RKO (cell line): ENCODE measurements at places on chromosomes 6 and 20.

DNA sequence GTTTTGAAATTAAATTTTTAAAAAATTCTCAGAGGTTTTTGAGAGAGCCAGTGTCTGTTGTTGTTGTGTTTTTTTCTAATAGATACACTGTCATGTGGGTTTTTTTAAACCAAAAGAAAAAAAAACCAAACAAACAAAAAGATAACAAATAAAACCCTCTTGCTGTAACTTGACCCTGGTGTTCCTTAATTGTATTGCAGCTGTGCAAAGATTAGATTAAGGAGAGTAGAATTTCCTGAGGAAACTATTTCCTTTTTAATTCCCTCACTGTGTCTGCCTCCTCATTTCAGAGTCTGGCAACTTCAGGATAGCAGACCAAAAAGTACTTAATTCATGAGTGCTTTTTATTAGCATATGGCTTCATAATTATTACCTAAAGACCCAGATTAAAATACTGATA, 281.9 kb downstream of the EPM2A start:
- no peak for DNase-seq

GRCh38 chr6:73631849-73632248, 21.9 kb downstream of the SLC17A5 start:
- peak; percentile 54 for DNase-seq

DNA sequence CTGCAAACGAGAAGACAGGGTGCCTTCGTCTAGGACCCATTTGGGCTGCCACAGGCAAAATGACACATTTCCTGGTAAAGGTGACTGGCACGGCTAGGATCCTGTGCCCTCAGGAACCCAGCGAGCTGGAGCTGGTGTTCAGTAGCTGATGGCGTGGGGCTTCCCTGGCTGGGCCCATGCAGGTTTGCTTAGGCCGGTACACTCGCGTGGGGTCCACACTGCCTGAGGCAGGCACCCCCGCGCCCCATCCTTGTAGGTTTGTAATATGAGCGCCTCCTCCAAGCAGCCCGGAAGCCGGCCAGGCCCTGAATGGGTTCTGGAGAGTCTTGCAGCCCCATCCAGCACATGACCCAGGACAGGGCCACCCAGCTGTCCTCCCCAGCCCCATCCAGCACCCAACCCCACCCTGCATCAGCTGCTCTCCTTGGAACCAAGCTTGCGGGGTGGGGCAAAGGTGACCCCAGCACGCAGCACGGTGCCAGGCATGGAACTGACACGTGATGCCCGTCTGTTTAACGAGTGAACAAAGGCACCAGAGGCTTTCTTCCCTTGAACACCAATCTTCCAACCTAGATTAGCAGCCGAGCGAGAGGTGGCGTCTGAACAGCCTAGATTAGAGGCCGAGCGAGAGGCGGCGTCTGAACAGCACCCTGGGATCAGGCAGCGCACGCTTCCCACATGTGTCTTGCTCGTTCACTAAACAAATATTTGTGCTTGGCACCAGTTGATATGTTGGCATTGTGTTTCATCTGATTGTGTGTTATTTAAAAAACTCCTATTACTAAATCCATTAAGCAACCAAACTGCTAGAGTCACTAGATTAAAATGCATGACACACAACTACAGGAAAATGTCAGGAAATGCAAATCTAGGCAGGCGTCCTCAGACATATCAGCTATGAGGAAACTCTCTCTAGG, 112.1 kb downstream of the DLL1 start:
- DNase-seq, result peak; percentile 60

DNA sequence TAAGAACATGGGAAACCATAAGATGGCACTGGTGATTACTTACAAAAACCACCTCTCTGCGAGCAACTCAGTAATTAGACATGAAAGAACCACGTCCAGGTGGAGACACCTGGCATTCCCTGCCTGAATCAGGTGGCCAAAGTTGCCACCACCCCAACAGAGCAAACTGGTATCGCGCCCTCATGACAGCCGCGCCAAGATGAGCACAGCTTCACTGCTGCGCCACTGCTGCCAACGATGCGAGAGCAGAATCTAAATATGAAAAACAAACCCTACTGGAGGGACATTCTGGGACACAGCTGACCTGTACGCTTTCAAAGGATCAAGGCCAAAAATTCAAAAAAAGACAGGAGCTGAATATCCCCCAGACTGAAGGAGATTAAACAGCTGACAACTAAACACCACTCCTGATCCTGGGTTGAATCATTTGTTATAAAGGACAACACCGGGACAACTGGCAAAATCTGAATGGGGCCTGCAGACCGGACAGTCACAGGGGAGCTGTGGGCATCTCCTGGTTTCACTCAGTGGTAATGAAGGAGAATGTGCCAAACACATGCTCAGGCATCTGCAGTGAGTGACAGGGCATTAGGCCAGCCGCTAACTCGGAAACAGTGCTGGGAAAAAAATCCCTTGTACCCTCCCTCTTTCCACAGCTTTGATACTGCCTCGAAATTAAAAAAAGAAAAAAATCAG, 17.4 kb downstream of the CST7 start:
- no peak for DNase-seq

- DNase-seq, result no peak
Observed at GRCh38 chr20:63208346-63208909, 7.5 kb downstream of the YTHDF1 start.

DNA sequence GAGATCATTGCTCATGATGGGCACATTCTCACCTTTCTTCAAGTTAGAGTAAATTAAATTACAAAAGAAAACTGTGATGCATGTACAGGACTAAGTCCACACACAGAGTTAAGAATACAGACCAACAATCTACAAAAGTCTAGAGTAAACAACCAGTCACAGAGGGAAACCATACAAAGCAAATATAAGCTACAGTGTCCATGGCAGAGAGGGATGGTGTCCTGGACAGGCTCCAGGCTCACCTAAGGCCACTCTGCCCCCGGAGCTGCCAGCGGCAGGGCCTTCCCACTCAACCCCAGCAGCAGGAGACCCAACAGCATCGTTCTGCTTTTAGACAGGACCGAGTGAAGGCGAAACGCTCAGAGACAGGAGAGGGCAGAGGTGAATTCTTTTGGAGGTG, 16.0 kb downstream of the PDE10A start:
- no peak for DNase-seq

DNA sequence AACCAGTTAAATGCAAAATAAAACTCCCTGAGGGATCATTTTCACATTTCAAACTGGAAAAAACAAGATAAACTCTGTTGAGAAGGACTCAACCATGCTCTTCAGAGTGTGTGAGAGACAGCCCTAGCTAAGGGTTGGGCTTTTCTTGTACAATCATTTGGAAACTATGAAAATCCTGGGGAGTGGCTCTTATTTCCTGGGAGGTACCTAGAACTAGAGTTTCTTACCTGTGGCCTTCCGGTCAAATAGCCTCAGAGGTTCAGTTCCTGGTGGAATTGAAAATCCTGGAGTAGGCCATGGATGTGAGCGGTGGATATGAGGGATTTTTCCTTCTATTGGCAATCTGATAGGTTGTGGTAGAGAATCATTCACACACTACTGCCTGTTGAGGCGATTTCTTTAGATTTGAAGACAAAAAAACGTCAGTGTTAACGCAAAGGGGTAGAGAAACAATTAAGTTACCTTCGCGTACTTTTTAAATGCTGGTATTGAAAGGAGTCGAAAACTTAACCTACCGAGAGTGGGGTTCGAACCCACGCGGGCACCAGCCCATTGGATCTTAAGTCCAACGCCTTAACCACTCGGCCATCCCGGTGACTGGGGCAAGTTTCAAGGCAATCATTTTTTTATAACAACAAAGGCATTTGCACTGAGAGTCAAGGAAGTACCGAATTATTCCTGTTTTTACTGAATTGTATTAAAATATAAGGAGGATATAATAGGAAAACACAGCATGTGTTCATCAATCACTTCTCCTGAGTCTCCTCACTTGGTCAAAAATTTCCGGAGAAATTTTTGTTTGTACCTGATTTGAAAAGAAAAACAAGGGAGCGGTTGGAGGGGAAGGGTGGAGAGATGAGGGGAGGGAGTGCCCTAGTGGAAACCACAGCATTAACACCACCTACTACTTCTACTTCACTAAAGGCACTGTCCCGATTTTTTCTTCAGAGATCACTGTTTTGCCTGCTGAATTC, 191.3 kb downstream of the OR2B2 start:
- DNase-seq, result no peak

GRCh38 chr6:53333439-53334408, 15.0 kb downstream of the ELOVL5 start:
- DNase-seq, result no peak

- DNase-seq, result no peak
Observed at GRCh38 chr6:38245295-38245694, 394.4 kb downstream of the BTBD9 start.

GRCh38 chr20:1819311-1820137, 75.7 kb upstream of the SIRPA start:
- no peak for DNase-seq

GRCh38 chr6:25177500-25178028, 101.6 kb upstream of the CARMIL1 start:
- no peak for DNase-seq

DNA sequence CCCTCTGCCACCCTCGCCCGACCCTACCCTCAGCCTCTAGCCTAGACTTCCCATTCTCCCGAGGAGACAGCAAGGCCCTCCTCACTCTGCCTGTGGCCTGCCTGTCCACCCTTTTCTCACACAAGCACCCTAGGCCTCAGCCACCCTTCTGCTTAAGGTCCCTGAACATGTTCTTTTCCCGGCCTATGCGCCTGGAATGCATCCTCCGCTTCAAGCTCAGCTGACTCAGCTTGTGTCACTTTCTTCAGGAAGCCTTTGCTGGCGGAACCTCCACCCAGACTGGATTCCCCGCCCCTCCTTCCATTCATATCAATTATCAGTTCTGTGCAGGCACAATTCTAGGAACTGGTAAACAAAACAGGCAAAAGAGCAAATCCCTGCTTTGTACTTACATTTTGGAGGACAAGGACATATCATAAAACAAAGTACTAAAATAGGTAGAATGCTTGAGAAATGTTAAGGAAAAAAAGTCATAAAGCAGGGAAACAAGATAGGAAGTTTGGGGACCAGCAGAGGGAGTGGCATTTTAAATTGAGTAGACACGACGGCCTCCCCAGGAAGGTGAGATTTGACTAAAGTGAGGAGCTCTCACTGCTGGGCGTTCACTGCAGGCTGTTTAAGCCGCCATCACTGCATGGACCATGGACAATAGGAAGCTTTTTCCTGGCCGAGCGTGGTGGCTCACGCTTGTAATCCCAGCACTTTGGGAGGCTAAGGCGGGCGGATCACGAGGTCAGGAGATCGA, 17.9 kb upstream of the SNHG17 start:
- DNase-seq, result peak; percentile 78

DNA sequence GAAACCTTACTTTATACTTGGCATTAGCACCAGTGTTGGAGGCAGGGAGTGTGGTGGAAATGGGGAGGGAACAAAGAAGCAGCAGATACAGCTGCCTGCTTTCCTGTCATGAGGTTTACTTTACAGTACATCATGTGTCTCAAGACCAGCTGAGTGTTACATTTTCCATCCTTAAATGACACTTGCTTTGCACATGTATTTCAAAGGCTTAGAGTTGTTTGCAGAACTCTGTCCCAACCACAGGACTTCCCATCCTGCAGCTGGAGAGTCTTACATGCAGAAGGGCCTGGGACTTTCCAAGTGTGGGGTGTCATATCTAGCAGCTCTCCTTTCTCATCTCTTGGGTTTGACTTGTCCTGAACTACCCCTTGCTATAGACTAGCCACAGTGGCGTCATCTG, 395.9 kb downstream of the DHX35 start:
- no peak for DNase-seq

DNA sequence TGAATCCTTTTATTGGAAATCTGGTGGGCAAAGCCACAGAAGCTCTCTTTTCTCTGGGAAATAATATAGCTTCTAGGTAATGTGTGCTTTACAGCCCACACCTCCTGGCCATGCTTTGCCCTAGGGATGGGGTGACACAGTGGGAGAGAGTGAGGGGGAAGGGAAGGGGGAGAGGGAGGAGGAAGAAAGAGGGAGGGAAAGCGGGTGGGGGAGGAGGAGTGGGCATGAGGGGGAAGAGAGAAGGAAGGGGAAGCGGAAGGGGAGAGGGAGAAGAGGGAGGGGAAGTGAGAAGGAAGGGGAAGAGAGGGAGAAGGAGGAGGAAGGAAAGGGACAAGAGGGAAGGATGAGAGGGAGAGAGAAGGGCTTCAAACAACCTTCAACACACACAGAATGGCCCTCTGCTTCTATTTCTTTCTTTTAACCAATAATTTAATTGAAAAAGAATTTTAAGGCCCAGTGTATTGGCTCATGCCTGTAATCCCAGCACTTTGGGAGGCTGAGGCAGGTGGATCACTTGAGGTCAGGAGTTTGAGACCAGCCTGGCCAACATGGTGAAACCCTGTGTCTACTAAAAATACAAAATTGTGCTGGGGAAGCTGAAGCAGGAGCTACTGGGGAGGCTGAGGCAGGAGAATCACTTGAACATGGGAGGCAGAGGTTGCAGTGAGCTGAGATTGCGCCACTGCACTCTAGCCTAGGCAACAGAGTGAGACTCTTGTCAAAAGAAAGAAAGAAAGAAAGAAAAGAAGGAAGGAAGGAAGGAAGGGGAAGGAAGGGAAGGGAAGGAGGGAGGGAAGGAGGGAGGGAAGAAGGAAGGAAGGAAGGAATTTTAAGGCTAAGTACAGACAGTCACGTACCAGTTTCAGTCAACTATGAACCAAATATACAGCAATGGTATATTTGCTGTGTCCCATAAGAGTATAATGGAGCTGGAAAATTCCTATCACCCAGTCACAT, 75.2 kb downstream of the RSPH3 start:
- no peak for DNase-seq

- DNase-seq, result peak; percentile 74
Observed at GRCh38 chr6:37381579-37381978, 27.8 kb downstream of the RNF8 start.

- DNase-seq, result peak; percentile 72
Observed at GRCh38 chr20:17967521-17968365, 851 bp downstream of the SNX5 start.

- no peak for DNase-seq
Observed at GRCh38 chr6:38518511-38519304, 121.0 kb downstream of the BTBD9 start.

DNA sequence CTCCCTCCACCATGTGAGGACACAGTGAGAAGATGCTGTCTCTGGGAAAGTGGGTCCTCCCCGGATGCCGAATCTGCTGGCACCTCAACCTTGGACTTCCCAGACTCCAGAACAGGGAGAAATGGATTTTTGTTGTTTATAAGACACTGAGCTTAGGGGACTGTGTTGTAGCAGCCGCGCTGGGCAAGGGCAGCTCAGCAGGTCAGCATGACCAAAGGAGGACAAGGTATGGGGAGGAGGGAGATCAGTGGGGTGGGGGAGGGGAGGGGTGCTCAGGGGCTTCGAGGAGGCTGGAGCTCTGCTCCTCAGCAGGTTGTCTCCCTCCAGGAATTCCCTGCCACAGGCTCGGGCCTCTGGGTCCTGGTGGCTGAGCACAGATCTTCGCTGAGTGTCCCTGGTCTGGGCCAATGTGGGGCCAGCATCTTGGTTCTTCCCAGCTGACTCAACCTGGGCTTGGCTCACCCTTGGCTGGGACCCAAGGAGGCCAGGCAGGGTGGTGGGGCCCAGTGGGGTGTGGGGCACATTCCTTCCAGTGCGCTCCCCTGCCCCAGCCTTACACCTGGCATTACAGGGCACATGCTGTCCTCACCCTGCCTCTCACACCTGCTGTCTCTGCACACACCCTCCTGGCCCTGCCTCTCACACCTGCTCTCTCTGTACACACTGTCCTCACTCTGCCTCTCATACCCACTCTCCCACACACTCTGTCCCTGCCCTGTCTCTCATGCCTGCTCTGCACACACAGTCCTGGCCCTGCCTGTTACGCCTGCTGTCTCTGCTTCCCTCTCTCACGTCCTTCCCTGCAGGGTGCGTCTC, 107.3 kb downstream of the SYCP2 start:
- DNase-seq, result no peak
